ENCODE measurements at places on chromosomes 11 and 22. TPM values are rescaled to one million over a fixed set of nuclear protein-coding genes. Genes with fewer than 3 reads are reported as not detected.

DNA sequence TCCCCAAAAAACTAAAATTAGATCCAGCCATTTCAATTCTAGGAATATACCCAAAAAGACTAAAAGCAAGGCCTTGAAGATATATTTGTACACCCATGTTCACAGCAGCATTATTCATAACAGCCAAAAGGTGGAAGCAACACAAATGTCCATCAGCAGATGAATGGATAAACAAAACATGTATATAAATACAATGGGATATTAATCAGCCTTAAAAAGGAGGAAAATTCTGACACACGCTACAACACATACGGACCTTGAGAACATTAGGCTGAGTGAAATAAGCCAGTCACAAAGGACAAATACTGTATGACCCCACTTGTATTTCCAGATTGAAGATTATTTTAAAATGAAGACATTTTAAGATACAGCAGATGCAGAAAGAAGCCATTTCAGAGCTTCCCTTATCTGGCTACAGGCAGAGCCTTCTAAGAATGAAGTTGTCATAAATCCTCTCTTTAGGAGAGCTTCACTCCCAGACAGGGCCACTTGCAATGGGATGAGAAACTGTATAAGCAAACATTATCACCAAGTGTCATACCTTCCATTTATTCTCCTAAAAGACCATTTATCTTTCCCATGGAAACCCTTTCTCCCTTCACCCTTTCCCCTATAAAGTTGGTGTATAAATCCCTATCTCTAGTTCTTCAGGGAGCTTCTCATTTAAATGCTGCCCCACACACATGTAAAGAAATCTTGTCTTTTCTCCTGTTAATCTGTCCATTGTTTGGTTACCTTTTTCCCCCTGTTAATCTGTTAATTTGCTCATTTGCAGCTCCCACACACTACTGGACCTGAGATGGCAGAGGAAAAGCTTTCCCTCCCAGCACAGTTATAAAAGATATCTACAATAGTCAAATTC lies 19.3 kb upstream of the TOP3B start:
- DNase-seq: no peak

DNA sequence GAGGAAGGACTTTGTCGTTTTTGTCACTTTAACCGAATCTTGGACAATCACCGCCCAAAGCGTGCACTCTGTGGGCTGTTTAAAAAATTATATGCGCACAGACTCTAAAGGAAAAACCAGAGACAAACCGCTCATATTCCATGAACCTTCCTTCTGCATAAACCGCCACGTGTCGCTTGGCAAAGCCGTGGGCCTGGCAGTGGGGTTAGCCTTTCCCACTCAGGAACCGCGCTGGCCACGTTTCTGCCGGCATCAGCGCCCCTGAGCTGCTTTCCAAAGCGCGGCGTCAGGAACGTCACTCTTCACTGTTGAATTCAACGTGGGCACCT lies 22.8 kb downstream of the KRTAP5-5 start:
- no peak for DNase-seq

DNA sequence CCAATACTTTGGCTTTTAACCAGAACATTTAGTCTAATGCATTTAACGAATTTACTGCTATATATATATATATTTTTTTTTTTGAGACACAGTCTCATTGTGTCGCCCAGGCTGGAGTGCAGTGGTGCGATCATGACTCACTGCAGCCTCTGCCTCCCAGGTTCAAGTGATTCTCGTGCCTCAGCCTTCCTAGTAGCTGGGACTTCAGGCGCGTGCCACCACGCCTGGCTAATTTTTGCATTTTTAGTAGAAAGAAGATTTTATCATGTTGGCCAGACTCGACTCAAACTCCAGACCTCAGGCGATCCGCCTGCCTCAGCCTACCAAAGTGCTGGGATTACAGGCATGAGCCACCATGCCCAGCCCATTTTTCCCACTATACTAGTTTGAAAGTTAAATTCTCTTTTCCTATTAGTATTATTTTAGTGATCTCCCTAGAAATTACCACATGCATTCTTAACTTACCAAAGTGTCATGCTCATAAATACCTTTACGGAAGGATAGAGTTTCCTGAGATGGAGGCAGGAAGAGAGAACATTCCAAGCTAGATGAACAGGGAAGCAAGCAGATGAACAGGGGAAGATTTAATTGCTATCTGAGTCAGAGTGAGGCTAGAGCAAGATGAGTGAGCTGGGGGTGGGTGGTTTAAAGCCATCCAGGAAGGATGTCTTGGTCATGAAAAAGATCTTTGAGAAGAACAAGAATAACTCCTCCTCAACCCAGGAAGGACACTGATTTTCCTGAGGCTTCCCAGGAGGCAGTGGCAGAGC lies 4.4 kb upstream of the PGAP2 start:
- no peak for DNase-seq

- no peak for DNase-seq
Measured at GRCh38 chr11:75024764-75025211, 36.1 kb downstream of the NEU3 start.

DNA sequence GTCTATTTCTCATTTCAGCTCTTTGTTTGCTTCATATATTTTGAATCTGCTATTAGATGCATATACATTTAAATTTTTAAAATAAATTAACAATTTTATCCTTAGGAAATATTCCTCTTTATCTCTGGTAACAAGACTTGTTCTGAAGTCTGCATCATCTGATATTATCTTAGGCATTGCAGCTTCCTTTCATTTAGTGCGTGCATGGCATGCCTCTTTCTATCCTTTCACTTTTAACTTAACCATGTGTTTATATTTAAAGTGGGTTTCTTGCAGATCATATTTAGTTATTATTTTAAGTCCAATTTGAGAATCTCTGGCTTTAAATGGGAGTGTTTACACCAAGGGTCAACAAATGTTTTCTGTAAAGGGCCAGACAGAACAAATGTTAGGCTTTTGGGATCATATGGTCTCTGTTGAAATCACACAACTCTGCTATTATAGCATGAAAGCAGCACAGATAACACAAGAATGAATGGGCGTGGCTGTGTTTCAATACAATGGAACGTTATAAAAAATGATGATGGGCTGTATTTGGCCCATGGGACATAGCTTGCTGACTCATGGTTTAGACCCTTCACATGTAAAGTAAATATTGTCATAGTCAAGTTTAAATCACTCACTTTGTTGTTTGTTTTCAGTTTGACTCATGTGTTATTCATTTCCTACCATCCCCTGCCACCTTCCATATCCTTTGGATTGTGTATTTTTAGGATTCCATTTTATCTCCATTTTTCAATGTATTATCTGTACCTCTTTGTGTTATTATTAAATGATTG lies 83.9 kb upstream of the SNX19 start:
- peak; percentile 26 for DNase-seq

GRCh38 chr11:128871168-128871610 lies 4.1 kb upstream of the KCNJ1 start:
- DNase-seq: no peak

DNA sequence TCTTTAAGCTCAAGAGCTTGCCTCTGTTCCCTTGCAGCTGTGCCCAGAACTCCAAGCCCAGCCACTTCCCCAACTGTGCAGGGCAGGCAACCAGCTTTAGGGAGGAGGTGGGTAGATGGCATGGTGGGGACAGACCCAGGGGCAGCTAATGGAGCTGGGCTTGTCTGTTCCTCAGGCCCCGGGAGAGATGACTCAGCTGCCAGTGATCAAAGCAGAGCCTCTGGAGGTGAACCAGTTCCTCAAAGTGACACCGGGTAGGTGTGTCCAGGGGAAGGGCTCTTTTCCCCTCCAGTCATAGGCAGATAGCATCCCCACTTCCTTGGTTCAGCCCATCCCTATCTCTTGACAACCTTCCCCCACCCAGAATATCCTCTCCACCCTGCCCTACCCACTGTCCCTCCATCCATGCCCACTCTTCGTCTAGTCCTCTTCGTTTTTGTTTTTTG lies 32.4 kb downstream of the CREB3L1 start:
- DNase-seq: no peak

DNA sequence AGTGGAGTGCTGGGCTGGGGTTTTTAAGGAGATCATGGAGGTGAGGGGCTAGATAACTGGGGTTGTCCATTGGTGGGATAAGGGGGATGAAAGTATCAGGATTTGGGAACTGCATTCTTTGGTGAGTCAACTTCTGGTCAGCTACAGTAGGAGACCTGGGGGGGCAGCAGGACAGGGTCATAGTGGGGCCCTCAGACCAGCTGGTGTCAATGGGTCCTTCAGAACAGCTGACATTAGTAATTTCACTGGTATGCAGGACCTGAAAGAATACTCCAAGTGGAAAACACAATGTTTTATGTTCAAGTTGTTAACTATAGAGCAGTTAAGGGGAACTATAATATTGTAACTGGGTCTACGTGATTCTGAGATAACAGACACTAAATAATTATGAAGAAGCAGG lies 2.8 kb upstream of the TTC12 start:
- peak; percentile 77 for DNase-seq

GRCh38 chr22:36419177-36419911 lies 31.6 kb upstream of the MYH9 start:
- DNase-seq: peak; percentile 46

DNA sequence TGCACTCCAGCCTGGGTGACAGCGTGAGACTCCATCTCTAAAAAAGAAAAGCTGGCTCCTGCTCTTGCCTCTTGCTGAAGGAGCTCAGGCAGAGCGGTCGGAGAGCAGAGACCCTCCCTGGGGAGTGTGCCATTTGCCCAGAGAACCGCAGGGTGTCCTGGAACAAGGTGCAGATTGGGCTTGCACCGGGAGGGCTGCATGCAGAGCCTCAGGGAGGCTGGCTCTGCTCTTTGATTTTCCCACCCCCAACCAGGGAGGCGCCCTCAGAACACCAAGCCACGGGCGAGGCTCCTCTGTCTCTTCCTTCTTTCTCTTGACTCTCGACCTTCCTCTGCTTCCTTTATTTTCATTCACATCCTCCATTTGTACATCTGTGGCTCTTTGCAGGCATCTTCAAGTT lies 889.1 kb downstream of the OPCML start:
- DNase-seq: no peak

DNA sequence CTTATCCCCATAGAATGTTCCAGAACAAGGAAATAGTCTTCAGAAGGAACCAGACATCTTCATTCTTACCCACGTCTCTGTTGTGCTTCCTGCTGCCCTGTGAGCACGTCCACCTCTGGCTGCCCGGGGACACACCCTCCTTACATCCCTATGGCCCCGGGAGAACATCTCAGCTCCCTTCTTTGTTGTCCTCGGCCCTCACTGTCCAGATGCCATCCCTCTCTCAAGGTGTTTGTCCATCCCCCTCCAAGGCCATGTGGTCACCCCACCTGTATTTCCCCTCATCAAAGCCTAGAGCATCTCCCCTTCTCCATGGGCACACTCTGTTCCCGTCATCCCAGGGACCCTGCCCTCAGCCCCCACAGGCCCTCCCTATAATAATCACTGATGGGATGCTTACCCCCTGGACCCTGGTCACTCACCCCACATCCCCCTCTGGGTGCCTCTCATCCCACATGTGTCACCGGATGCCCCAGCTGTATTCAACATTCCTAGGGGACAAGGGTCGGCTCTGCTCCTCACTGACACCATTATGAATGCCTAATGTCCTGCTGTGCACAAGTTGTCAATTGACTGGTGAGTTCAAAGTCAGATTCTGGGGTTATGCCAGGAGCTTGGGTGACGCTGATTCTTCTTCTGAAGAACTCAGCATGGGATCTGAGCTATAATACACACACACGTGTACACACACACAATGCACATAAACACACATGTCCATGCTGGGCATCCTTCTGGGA lies 28.8 kb downstream of the IGLL5 start:
- DNase-seq: no peak

- peak; percentile 96 for DNase-seq
Measured at GRCh38 chr22:44133901-44134571, 46.7 kb upstream of the PARVG start.

GRCh38 chr22:19775496-19776325 lies 15.1 kb downstream of the TBX1 start:
- no peak for DNase-seq

- no peak for DNase-seq
Measured at GRCh38 chr11:34351687-34352469, 5.9 kb downstream of the ABTB2 start.

The ACRV1 gene
- total RNA-seq: not detected

The CDON gene
- total RNA-seq: 73.4 TPM

The SLC22A12 gene
- not detected for total RNA-seq

The MRPL16 gene
- 35.2 TPM for total RNA-seq

The NCR3LG1 gene
- 2.0 TPM for total RNA-seq

The B4GALNT4 gene
- 0.40 TPM for total RNA-seq

The TMPRSS6 gene
- total RNA-seq: not detected

All from myocyte (in vitro differentiated cells).